ENCODE measurements at places on chromosomes 3 and 15.

DNA sequence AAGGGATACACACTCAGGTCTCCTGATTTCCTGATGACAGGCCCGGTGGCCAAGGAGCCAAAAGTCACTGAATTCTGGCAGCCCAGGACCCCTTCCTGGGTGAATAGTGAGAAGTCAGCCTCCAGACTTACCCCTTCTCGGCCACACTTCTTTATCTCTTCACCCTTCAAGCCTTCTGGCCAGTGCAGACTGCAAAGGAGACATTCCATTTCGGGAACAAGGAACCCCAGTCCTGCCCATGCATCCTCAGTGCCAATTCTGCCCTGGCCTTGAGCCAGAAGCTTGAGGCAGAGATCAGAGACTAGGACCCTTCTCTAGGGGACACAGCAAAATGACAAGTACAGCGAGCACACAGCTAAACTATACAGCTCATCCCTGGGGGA is 28.8 kb downstream of the GRAMD2A start:
- no peak for DNase-seq

- no peak for DNase-seq
These were observed 20.3 kb upstream of the INSYN1 start for GRCh38 chr15:73773428-73773827.

DNA sequence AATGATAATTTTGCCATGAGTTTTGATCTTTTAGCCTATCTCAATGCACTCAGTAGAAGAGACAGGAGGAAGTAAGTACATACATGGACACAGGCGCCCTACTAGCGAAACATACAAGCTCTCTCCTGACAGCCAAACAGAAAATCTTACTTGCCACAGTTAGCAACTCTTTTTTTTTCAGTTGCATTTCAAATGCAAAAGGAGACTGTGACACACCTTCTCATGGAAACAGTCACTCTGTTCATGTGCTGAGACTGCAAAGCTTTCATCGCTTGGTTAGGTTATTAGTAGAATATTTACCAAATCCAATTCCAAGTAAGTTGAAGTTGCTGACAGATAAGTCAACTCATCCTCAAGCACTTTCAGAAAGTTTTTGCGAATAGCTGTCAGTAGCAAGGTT is 223.3 kb downstream of the FOXP1 start:
- DNase-seq: no peak

- DNase-seq: no peak
These were observed 59.2 kb upstream of the RAB6B start for GRCh38 chr3:133954717-133955360.

- no peak for DNase-seq
These were observed 519.7 kb upstream of the FRG2C start for GRCh38 chr3:75144406-75144805.

GRCh38 chr3:128237348-128238183 is 84.3 kb downstream of the EEFSEC start:
- DNase-seq: no peak

DNA sequence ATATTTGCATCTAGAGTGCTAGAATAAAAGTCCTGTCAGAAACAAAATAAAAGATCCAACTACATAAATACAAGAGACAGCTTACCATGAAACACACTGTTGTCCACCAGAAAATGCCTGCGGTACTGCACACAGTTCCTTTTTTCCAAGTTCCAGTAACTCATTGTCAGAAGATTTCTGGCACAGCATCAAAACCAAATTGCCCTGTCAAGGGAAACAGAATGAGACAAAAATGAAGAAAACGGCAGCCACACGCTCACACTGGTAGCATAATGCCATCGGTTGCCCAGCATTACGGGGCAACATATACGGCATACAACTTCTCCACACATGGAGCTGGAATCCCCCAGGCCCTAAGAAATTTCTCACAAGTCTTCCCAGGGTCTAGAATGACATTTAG is 40.8 kb downstream of the PLCH1 start:
- DNase-seq: no peak

DNA sequence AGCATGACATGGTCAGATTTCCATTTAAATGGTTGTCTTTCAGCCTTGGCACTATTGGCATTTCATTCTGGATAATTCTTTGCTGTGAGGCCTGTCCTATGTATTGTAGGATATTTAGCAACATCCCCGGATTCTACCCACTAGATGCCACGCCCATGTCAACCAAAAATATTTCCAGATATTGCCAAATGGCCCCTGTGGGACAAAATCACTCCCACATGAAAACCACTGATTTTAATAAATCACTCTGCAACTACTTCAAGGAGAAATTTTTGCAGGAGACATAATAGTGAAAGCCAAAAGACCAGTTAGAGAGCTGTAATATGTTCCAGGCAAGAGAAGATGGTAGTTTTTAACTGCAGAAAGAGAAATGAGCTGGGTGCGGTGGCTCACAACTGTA is 55.9 kb upstream of the RARB start:
- no peak for DNase-seq

GRCh38 chr15:87672309-87673288 is 583.9 kb downstream of the NTRK3 start:
- DNase-seq: peak; percentile 26

GRCh38 chr3:105490045-105490444 is 123.3 kb downstream of the ALCAM start:
- DNase-seq: no peak

DNA sequence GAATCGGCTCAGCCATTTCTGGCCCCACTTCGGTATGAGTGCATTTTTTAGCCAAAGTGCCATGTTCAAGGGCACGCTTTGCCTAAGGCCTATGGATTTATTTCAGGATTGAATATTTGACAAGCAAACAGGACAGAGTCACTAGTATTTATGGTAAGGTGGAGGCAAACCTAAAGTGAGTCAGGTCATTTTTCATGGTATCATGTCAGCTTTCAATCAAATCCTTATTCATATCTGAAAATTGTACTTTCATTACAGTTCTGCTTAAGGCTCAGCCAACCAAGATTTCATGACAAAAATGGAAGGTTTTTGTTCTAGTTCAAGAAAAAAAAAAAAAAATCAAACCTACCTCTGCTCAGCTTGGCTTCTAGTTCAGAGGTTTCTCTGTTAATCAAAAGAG is 30.5 kb upstream of the ICE2 start:
- no peak for DNase-seq
